Suppressor macrophage treated with lipopolysaccharide for 4 hours (primary cell): ENCODE measurements at places on chromosomes 11 and 22.

- peak; percentile 88 for DNase-seq
Observed at GRCh38 chr22:20298803-20299745, 20.8 kb downstream of the DGCR6L start.

- DNase-seq, result no peak
Observed at GRCh38 chr11:128424851-128425285, 162.5 kb downstream of the ETS1 start.

DNA sequence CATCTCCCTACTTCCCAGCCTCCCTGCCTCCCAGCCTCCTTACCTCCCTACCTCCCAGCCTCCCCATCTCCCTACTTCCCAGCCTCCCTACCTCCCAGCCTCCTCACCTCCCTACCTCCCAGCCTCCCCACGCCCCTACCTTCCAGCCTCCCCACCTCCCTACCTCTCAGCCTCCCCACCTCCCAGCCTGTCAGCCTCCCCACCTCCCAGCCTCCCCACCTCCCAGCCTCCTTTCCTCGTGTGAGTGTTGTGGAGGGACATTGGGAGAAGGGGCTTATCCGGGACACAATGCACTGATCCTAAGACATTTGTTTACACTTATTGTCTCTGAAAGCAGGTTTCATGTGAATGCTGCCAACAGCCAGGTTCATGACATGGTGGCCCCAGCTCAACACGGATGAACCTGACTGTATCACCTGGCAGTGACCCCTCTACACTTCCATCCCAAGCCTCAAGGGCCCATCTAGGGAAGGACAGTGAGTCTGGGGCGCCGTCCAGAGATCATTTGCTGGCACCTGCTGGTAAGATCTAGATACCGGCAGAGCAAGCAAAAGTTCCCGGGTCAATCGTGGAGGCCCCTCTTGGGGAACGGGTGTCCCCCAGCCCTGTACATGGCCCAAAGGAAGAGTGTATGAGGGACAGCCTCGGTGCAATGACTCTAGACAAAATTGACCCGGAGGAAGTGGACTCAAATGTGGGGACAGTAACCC, 34.5 kb upstream of the TH start:
- DNase-seq, result no peak

DNA sequence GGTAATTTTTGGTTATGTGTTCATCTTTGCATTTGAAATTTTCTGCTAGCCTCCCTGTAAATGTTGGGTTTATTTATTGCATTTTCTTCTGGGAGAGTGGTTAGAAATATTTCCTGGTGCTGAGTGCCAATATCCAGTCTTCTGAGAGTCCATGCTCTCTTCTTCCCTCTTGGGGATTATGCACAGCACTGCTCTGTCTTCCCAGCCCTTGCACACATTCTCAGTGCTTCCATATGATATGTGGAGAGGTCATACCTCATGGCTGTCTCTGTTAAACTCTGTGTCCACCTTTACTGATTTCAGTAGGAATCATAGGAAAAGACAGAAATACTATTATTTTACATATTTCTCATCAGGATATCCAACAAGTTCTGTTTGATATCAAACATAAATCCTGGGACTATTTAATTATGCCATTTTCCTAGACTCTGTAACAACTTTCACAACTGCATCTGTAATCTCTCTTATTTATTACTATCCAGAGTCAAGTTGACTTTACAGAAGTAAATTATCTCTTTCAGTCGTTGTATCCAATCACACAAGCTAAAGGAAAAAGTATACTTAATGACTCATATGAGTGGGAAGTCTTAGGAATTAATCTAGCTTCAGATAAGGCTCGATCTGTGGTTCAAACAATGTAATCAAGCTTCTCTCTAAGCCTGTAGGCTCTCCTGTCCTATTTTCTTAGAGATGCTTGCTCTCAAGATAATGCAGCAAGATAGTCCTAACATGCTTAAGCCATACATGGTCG, 2.7 kb upstream of the NXPE1 start:
- no peak for DNase-seq

DNA sequence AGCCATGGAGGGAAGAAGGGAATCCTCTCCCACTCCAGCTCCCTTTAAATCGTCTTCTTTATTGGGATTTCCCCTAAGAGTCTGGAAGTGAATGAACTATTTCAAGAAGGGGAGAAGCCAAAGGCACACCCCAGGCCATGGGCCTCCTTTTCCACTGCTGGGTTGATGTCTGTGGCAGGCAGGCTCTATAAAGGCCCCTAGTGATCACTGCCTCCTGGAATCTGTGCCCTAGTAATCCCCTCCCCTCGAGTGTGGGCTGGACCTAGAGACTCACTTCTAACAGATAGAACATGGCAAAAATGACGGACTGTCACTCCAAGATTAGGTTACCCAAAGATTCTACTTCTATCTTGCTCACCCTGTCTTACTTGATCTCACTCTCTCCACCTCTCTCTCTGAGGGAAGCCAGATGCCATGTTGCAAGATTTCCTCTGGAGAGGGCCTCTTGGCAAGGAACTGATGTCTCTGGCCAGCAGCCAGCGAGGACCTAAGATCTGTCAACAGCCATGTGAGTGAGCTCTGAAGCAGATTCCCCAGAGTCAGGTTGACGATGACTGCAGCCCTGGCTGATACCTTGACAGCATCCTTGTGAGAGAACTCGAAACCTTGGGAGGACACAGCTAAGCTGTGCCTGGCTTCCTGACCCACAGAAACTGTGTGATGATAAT, 444.8 kb downstream of the SOX6 start:
- DNase-seq, result no peak

DNA sequence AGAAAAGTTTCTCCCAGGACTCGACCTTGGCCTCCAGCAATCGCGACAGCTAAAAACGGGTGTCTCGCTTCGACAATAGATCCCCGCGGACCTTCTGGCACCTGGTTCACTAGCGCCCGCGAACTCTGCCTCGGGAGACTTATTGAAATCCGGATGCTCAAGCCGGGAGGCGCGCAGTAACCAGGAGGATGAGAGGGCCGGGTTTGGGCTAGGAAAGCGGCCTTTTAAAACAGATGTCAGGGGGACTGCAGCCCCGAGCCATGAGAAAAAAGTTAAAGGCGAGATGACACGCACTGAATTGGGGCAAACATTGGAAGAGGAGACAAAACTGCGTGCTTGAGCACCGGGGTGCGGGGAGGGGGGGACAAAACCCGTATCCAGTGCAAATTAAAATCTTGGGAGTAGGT, 637 bp upstream of the ZBTB16 start:
- DNase-seq, result no peak
